HepG2 (cell line): ENCODE measurements at places on chromosomes 2 and 18. TPM values are rescaled to one million over a fixed set of nuclear protein-coding genes. Genes with fewer than 3 reads are reported as not detected.

GRCh38 chr2:178530625-178531142 is 50.4 kb downstream of the PLEKHA3 start:
- DNase-seq = no peak

DNA sequence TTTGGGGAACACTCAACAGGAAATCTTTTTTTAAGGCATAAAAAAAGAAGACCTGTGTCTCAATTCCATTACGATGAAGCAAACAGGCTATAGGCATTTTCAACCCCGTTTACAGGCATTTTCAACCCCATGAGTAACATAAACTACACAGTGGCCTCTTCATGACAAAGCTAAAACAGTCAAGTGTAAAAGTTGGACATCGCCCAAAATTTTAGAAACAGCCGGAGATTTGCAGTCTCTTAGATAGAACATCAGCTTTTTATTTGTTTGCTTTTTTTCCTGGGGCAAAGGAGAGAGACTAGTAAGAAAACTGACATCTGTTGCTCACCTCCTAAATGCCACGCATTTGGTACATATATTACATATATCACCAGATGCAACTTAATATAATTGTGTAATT is 173.7 kb downstream of the CMPK2 start:
- DNase-seq = no peak

GRCh38 chr18:62809900-62810299 is 94.6 kb downstream of the PHLPP1 start:
- DNase-seq = peak; percentile 45

The PDE1A gene
- not detected in 2 replicates for total RNA-seq

DNA sequence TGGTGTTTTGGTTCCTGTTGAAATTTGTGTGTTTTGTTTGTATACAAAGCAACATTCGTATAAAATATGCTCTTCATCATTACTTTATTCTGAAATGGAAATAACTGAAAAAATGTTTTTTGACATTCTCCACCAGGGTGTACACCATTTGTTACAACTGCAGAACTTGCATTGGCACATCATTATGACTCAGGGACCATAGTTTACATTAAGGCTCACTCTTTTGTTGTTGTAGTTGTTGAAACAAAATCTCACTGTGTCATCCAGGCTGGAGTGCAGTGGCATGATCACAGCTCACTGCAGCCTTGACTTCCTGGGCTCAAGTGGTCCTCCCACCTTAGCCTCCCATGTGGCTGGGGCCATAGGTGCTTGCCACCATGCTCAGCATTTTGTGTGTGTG is 676.6 kb downstream of the TDRD15 start:
- DNase-seq = no peak

DNA sequence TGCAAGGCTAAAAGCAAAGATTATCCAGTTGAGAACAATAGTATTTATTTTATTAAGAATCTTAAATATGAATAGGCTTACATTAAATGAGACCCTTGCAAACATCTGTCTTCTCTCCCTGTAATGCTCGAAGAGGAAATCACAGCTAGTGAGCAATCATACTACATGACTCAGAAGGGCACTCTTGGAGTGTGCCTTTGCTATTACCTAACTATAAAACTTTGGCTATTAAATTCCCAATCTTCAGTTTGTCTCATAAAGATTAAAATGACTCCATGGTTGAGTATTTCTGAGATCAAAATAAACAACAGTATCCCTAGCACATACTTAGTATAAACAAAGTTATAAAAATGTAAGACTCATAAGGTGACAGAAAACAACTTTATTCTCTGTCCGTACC is 296.9 kb downstream of the KCNJ3 start:
- DNase-seq = no peak

DNA sequence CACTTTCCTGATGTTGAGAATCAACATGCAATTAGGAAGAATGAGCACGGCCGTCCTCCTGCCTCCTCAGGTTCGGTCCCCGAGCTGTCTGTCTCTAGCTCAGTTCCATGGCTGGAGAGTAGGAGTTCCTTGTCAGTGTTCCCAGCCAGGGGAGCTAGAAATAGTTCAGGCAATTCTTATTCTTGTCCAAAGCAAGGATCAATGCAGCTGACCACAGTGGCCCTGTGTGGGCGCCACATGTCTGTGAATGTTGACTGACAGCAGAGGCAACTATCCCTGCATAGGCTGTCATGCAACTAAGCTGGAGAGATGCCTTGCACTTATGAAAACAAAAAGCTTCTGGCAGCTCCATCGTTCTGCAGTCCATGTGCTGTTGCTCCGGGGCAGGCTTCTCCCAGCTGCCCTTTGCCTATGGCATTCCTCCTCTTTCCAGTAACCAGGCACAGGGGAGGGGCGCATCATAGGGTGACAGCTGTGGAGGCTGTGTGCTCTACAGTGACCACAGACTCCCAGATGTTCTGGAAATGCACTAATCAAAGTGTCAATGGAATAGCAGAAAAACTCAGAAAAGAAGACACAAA is 58.7 kb downstream of the PDCL3 start:
- no peak for DNase-seq

DNA sequence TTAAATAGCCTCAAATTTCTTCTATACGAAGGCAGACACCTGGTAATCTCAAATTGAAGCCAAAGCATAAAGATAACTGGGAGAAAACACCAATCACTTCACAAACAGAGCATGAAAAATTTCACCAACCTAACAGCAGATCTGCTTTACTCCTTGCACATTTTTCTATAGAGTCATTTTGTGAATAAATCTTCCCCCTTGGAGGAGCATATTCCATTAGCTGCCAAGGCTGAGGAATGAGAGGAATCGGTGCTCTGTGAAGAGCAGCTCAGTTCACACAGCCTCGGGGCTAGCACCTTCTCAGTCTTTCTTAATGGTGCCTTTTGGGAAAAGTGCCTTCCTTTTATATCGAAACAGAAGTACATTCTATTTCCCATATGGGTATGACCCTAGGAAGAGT is 1313.7 kb upstream of the NRXN1 start:
- no peak for DNase-seq

The SCG2 gene
- total RNA-seq = not detected in 2 replicates

The DSG3 gene
- not detected in 2 replicates for total RNA-seq

DNA sequence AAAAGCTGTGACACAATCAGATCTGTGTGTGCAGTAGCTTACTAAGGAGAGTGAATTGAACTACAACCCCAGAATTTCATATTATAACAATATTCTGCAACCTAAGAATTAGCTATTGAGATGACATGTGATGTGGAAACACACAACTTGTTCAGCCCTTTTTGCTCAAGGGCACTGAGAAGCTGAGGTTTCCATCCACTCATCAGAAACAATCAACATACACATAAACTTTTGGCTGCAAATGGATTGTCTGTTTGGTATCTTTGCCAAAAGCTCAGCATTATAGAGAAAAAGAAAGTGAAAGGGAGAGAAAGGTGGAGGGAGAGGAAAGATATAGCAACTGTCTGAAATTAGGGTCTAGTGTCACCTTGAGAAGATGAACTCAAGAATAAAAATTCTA is 117.2 kb upstream of the KLF7 start:
- no peak for DNase-seq

DNA sequence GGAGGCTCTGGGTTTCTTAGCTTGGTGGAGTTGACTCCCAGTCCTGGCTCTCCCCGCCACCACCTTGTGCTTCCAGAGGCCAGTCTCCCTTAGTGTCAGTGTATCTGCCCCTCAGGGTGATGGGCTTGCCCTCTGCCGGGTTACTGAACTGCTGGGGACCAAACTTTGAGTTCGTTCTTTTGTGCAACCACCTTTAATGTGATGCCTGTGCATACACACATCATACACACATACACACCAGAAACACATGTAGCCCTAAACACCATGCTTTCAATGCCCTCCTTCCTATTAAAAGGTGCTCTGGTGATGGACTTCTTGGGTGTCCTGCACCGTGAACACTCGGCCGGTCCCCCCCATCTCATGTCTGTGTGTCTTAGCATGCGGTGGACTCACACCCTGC is 315.1 kb upstream of the EPAS1 start:
- DNase-seq = no peak

DNA sequence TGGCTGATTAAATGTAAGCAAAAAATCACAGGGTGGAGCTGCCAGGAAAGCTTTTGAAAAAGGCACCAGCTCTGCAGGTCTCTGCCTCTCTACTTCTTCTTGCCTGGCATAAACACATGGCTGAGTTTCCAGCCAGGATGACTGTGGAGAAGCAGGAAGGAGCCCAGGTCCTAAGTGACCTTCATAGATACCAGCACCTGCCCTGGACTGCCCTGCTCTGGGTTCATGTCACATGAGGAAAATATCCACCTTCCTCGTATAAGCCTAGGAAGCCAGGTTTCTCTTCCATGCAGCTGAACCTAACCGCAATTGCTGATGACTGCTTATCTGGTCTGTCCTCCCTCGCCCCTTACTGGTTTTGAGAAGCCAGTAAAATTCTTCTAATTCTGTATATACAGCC is 47.8 kb upstream of the CREB1 start:
- DNase-seq = no peak

The DPP4 gene
- total RNA-seq = 57.2 and 109 TPM in 2 replicates

DNA sequence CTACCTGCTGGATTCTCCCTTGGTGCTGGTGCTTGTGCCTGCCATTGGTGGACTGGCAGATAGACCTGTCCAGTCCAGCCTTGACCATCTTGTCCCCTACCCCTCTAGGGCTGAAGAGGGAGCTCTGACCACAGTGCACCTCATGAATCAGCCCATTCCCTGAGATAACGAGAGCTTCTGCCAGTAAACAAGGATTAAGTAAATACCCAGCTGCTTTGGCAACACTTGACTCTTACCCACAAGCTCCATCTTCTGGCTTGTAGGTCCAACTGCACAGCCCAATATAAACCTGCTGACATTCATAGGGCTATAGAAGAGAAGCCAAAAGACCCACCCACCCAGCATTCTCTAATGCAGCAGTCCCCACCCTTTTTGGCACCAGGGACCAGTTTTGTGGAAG is 186.4 kb downstream of the PIK3C3 start:
- DNase-seq = peak; percentile 53

DNA sequence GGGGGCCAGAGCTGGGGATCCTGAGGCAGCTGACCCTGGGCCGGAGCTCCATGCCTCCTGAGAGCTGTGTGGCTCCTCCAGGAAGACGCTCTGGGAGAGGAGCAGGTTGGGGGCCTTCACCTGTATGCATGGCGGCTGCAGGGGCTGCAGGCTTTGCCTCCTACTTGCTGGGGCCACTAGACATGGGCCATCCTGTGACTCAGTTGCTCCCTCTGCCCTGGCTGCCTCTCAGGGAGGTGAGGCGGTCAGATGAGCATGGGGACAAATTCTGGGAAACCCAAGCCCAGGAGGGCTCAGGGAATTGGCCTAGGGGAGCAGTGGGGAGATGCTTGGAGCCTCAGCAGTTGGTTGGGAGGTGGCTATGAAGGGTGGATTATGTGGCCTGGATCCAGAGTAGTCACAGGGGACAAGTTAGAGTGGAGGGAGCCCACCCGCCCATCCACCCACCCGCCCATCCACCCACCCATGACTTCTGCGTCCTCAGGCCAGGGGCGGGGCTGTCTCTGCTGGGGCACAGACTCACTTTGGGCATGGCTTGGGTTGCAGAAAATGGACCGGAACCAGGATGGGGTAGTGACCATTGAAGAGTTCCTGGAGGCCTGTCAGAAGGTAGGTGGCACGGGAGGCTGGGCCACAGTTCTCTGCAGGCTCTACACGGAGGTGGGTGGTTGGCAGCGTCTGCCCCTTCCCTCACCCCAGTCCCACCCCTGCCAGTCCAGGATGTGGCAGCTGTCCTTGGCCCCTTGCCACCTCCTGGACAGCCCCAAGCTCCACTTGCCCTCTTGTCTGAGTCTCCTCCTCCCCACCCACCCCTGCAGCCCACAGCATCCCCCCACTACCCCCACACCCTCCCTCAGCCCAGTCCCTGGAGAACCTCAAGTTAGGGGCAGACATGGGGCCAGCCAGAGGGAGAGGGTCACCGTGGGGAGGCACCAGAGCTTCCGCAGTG is 19.5 kb upstream of the FAHD2A start:
- DNase-seq = no peak

The KIF1A gene
- total RNA-seq = 0.24 TPM in 1 of 2 replicates, not detected in the other

GRCh38 chr2:122565364-122565763 is 809.9 kb downstream of the TSN start:
- no peak for DNase-seq

DNA sequence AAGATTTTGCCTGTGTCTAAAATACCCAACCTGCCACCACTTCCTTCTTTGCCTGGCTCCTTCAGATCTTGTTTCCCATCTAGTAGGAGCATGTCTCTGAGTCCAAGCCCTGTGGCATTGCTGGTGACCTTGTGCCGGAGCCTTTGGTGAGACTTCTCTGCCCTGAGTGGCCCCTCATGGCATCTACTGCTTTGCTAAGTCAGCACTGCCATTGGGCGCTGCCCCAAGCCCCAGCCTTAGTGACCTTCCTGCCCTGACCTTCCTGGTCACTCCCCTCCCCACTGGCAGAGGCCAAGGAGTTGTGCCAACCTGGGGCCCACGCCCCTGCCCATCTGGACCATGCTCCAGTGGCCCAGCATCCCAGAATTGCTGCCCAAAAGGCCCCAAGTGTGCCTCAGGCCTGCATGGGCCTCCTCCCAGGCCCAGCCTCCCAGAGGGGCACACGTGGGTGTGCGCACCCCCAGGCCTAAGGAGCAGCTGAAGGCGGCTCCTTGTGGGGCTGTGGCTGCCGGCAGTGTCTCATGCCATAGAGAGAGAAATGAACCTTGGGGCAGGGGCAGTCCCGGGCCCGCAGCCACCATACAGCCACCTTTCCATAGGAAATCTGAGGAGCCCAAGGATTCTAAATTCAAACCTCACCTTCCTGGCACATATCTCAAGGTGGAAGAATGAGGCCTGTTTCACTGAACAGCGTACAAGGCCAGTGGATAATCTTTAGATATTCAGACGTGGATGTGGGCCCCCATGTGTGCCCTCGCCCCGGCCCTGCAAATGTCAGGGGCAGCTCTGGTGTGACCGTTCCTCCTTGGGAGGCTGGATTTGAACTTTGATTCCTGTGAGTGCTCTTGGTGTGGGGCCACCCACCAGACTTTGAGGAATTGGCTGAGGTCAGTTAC is 100.2 kb upstream of the SLC66A3 start:
- no peak for DNase-seq
